ENCODE measurements at places on chromosomes 4 and X.

GRCh38 chrX:1422135-1422465, 30.2 kb upstream of the SLC25A6 start:
- no peak for DNase-seq

GRCh38 chr4:129043523-129043922, 49.8 kb downstream of the SCLT1 start:
- no peak for DNase-seq

DNA sequence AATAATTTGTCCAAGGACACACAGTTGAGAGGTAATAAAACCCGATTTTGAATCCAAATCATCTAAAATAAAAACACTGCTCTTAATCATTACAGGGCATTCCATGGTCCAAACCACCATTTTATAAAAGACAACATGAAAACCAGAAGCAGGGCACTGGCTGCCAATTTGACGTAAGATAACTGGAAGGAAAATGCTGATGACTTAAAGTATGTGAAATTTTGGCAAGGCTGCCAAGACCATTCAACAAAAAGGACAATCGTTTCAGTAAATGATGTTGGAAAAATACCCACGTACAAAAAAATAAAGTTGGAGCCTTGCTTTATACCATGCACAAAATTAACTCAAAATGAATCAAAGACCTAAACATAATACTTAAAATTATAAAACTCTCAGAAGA, 344.4 kb downstream of the RAPGEF2 start:
- DNase-seq = no peak

- no peak for DNase-seq
Observed at GRCh38 chr4:173834151-173834550, 304.1 kb upstream of the HAND2 start.

DNA sequence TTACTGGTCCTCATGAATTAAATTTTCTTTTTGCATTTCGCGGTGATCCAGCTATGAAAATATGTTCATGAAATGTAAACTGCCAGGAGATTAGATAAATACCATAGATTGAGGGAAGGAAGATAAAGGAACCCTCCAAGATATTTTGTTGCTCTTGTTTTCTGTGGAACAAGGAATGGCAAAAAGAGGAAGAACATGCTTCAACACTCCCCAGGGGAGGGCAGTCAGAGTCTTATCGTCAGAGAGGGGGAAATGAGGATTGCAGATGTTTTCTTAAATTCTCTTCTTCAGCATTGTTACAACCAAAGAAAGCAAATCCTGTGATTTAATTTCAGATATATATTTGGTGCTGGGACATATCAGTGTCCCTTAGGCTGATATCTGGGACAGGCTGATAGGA, 9.5 kb upstream of the SFRP2 start:
- no peak for DNase-seq

DNA sequence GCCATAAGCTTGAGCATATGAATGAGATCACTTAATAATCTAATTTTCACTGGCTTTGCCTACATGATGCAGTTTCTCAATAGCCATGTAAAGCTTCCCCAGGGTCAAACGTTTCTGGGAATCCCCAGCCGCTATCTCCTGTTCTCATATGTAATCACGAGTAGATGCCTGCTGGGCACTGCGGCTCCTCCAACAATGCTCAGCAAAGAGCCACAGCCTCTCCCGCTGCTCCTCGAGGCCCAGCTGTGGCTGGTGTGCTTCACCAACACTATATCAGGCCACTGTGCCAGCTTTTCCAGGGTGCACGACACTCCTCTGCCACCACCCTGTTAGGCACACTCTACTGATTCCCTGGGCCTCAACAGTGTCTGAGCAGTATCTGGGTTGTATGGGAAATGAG, 78.3 kb upstream of the RASGEF1B start:
- no peak for DNase-seq

GRCh38 chrX:3295731-3296130, 50.7 kb downstream of the MXRA5 start:
- DNase-seq = no peak

All from epithelial cell of prostate (primary cell).